ENCODE measurements at places on chromosomes 6 and 20. TPM values are rescaled to one million over a fixed set of nuclear protein-coding genes. Genes with fewer than 3 reads are reported as not detected.

BPIFB4 gene
- total RNA-seq, result not detected

OVOL2 gene
- total RNA-seq, result 1.0 TPM

ABHD16B gene
- total RNA-seq, result not detected

BFSP1 gene
- 6.4 TPM for total RNA-seq

SLC22A23 gene
- 6.5 TPM for total RNA-seq

TSPO2 gene
- total RNA-seq, result not detected

PCNA gene
- total RNA-seq, result 108 TPM

MYBL2 gene
- total RNA-seq, result 32.3 TPM

Data from epithelial cell of alveolus of lung (primary cell).